ENCODE measurements at places on chromosomes 12 and 14.

- no peak for DNase-seq
Observed at GRCh38 chr14:89531661-89532335, 114.8 kb upstream of the FOXN3 start.

- no peak for DNase-seq
Observed at GRCh38 chr14:95237958-95238340, 80.6 kb upstream of the DICER1 start.

- no peak for DNase-seq
Observed at GRCh38 chr12:100435957-100436356, 37.7 kb upstream of the NR1H4 start.

GRCh38 chr14:99194136-99194535, 77.9 kb downstream of the BCL11B start:
- DNase-seq, result no peak

DNA sequence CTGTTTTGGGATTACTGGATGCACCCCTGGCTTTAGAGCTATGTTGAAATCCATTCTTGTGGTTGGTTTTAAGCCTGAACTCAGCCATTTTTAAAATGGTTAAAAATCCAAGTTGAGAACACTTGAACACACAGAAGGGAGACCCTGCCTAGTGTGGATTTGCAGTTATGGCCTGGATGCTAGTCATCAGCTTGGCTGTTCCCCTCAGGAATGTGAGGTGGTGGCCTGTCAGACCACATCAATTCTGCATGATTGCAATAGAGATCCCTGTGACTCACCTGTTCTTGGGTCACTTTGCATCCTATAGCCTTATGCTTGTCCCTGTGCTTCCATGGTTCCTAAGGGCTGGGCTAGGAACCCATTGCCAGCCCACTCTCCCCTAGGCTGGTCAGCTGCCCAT, 454.1 kb downstream of the ATP23 start:
- DNase-seq, result no peak

DNA sequence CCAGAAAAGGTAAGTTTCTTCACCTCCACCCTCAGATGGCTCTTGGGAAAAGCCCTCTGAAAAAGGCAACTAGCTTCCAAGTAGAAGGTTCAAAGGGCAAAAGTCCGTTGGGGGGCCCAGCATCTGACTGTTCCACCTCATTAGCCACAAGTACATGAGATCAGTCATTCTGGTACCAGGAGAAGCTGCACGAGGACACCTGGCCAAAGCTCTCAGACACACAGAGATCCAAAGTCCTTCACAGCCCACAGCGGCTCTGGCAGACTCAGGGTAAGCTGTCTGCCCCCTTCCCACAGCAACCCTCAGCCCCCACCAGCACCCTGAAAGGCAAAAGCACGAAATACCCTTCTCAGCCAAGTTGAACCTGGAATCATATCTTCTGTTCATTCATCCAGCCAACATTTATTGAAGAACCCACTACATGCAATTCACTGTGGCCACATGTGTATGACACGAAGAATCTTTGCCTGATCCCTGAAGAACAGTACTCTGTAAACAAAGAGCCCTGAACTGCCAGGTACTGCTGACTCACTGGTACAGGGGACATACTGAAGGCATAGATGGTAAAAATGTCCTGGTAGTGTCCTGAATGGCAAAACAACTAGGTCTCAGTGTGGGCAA, 19.0 kb downstream of the SLC7A7 start:
- no peak for DNase-seq

- no peak for DNase-seq
Observed at GRCh38 chr12:118682656-118683055, 298.7 kb upstream of the SRRM4 start.

DNA sequence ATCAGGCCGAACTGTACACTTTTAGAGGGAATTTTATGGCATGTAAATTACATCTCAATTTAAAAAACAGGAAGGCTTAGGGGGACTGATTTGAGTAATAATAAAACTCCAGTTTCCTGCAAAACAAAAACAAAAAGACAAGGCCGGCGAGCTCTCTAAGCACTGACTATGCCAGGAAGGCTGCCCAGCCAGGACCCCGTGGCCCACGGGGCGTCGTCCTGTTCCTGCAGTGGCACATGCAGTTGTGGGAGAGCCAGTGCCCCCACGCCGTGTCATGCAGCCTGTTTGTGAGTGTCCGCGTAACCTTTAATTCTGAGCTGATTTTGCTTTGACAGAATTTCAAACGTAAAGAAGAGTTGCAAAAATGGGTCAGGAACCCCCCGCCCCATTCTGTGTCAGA, 10.5 kb downstream of the XRCC3 start:
- no peak for DNase-seq

DNA sequence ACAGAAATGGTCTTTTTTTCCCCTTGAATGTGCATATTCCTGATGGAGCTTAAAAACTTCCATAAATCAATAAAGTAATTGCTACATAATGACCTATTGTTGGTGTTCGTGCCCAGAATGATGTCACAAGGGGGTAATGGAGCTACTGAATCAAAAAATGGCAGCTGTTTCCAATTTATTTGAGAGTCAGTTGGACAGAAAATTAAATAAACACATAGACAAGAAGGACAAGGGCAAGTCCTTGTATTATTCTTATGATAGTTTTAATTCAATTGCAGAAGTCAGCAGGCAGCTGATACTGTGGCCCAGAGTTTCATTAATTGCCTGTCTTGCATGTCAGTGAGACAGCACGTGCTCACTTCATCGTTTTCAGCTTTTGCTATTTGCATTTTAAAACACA, 473.5 kb downstream of the ETNK1 start:
- no peak for DNase-seq

DNA sequence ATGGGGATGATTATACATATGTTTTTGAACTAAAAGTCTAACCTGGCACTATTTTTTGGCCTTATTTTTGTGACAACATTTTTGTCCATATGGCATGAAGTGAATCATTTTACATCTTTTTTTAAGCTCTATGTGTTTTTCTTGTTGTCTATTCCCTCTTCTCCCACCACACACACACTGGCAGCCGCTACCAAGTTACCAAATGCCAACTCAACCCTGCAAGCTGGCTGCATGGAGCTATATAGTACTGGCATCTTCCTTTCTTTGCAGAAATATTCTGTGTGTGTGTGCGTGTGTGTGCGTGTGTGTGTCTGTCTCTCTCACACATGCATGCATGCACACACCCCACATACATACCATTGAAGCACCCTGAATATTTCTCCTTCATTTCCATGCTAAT, 278.9 kb upstream of the SOX5 start:
- no peak for DNase-seq

- no peak for DNase-seq
Observed at GRCh38 chr14:97970222-97970621, 1173.0 kb downstream of the VRK1 start.

- no peak for DNase-seq
Observed at GRCh38 chr12:46663318-46663717, 162.5 kb downstream of the SLC38A4 start.

GRCh38 chr12:91877022-91877421, 268.6 kb downstream of the BTG1 start:
- DNase-seq, result no peak

- DNase-seq, result no peak
Observed at GRCh38 chr14:29773990-29774389, 153.7 kb downstream of the PRKD1 start.

- no peak for DNase-seq
Observed at GRCh38 chr12:69608114-69608513, 2.6 kb downstream of the LRRC10 start.

GRCh38 chr12:90216020-90216552, 507.4 kb upstream of the ATP2B1 start:
- no peak for DNase-seq

GRCh38 chr12:82688035-82688501, 1.4 kb downstream of the TMTC2 start:
- no peak for DNase-seq

GRCh38 chr12:65450625-65451024, 172.1 kb downstream of the MSRB3 start:
- DNase-seq, result no peak

GRCh38 chr12:43332977-43333640, 218.9 kb downstream of the ADAMTS20 start:
- no peak for DNase-seq

DNA sequence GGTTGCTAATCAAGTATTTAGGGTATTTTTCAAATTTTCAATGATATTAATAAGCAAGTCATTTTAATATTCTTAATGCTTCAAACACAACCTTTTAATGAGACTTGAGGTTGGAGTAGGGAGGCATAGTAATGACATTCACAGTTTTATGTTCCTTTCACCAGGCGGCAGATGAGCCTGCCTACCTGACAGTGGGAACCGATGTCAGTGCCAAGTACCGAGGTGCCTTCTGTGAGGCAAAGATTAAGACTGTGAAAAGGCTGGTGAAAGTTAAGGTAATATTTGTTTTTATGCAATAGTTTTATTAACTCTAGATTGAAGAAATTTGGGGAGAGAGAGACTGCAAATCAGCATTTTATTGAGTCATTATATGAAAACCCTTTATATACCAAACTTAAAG, 3.1 kb downstream of the ARID4A start:
- no peak for DNase-seq

DNA sequence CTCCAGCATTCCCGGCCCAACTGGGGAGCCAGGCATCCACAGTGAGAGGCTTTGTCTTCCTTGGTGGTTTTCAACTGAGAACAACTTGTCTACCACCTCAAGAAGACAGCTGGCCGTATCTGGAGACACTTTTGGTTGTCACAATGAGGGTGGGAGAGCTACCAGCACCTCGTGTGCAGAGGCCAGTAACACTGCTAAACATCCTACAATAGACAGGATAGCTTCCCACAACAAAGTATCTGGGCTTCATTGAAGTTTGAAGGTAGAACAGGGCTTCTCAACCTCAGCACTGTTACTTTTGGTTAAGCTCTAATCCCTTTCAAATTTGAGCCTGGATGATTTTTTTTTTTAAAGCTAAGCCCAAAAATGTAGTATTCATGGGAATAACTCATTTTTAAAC, 10.9 kb downstream of the SLC7A8 start:
- no peak for DNase-seq

- DNase-seq, result no peak
Observed at GRCh38 chr12:111285200-111285599, 83.7 kb downstream of the PHETA1 start.

GRCh38 chr12:30782316-30783173, 27.8 kb upstream of the CAPRIN2 start:
- DNase-seq, result no peak

GRCh38 chr14:106528717-106529116, 1002.3 kb downstream of the TMEM121 start:
- no peak for DNase-seq

- DNase-seq, result no peak
Observed at GRCh38 chr12:62523619-62524018, 57.0 kb downstream of the MON2 start.

DNA sequence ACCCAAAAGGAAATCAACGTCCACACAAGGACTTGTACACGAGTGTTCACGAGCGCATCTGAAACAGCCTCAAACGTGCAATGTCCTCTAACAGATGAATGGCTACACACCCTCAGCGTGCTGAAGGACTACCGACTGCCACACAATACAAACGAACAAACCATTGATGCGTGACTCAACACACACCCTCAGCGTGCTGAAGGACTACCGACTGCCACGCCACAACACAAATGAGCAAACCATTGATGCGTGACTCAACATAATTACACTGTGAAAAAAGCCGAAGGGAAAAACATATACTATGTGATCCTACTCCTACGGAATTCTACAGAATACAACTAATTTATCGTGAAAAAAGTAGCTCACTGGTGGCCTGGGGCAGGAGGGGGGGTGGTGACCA, 25.1 kb upstream of the BTBD6 start:
- DNase-seq, result no peak

DNA sequence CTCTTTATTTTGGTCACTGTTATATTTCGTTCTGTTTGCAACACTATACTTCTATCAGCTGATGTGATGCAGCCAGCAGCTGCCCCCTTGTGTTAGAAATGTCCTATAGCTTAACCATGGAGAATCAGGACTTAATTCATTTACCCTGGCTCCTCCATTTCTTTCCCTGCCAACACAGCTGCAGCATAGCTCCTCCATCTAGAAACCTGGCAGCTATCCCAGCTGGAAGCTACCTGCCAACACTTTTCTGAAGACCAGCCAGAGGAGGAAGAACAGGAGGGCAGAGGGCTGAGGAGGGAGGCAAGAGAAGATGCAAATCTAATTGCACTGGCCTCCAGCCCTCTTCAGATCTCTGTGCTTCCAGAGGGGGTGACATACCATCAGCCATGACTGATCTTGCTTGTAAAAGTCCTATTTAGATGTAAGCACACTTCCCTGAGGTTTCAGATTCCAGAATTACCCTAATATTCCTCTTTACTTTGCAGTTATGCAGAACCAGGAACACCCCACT, 156.8 kb upstream of the TMEM260 start:
- no peak for DNase-seq

DNA sequence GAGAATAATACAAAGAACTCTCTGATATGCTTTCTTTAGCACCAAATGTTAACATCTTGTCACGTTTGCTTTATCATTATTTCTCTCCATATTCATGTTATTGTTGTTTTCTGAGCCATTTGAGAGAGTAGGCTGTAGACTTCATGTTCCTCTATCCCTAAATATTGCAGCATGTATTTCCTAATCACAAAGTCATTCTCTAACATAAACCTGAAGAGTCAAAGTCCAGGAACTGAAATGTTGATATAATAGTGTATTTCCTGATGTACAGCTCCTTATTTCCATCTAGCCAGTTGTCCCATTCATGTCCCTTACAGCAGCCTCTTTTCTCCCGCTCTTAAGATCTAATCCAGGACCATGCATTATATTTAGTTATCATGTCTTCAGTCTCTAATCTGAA, 72.8 kb downstream of the SPATS2 start:
- no peak for DNase-seq

DNA sequence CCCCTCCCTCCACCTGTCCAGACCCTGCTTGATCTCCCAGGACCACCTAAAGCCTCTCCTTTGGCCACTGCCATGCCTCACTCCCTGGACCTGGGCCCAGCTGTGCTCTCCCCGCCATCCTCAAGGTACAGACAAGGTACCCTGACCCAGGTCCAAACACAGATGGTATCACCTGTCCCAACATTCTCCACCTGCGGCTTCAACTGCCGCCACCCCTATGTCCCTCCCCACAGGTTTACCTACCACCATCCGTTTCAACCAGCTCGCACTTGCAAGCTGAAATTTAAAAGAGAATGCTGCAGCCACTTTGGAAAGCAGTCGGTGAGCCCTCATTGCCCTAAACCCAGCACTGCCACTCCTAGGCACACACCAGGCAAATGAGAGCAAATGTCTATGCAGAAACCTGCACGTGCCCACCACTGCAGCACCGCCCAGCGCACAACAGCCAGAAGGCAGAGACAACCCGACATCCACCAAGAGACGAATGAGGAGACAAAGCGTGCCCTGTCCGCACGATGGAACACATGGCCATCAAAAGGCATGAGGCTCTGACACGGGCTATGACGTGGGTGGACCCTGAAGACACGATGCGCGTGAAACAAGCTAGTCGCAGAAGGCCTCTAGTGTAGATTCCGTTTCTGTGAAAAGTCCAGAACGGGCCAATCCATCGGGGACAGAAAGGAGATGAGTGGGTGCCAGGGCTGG, 71.0 kb downstream of the RFLNA start:
- no peak for DNase-seq

DNA sequence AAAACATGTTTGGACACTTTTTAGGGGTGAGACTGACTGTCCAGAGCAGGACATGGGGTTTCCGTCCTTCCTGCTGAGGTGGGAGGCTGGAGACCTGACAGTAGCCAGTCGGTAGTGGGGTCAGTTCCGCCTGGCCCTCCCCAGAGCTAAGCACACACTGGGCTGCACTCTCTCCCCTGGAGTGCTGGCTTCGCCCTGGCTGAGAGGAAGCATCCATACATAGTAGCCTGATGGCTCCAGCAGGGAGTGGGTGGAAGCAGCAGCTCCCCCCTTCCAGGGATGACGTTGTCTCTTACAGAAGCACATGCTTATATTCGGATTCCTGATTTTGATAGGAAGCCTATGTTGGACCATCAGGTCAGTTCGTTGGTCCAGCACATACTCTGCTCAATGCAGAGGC, 40.4 kb downstream of the SFSWAP start:
- DNase-seq, result peak; percentile 73
